NCI-H82 (cell line): ENCODE measurements at places on chromosomes 5 and 9.
A peak's percentile ranks its signal among the peaks of the same experiment; 100 is the strongest.

GRCh38 chr5:59049095-59049494 is 466.2 kb downstream of the RAB3C start:
- DNase-seq = no peak

- no peak for DNase-seq
Observed at GRCh38 chr5:40150896-40151295, 528.8 kb upstream of the PTGER4 start.

DNA sequence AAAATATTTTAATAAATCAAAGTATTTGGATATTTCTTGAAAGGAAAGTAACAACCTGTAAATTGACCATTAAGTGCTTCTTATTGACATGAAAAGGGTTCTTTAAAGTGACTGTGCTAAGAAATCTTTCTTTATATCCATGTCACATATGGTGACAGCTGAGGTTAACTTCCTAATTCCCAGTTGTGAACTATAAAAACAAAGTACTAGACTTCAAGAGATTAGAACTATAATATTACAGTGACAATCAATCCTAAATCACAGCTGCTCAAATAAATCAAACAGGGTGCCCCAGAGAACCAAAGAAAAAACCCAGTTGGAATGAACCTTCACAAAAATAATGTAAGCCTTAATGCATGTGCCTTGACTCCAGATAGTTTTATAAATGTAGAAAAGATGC is 332.6 kb upstream of the PDE4D start:
- peak; percentile 12 for DNase-seq

GRCh38 chr5:121968910-121969607 is 7.3 kb downstream of the SRFBP1 start:
- DNase-seq = peak; percentile 32

DNA sequence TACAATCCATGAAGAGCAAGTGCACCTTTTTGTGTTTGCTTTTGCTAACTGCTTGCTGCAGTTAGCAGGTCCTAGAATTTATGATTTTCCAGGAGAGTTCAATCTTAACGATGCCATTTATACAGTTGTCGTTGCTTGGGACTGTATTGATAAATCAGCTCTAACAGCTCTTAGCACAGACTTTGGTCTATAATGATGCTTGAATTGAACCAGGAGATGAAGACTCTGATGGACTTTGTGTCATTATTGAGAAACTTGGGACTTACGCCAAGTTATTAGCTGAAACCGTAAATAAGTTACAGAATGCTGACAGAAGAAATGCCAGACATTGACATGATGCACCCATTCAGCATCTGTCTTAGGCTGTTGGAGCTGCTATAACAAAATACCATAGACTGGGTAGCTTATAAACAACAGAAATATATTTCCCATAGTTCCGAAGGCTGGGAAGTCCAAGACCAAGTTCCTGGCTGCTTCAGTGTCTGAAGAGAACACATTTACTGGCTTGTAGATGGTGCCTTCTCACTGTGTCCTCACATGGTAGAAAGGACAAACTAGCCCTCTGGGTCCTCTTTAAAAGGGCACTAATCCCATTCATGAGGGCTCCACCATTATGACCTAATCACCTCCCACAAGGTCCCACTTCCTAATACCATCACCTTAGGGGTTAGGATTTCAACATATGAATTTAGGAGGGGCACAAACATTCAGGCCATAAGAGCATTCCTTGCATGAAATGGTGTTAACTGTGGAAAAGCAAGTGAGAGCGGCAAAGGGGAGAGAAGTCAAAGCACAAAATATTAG is 17.6 kb downstream of the GLRX start:
- DNase-seq = no peak

DNA sequence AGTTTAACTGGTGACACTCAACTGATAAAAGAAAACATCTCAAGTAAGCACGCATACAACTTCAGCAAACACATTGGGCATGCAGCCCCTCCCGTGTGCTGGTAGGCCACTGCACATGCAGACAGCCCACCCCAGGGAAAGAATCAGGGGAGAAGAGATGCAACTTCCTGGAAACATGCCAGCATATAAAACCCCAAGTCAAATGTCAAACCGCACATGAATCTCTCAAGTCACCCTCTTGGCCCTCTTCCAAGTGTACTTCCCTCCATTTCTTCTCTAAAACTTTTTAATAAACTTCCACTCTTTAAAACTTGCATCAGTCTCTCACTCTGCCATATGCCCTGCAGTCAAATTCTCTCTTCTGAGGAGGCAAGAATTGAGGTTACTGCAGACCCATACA is 732.7 kb downstream of the SEMA5A start:
- no peak for DNase-seq

GRCh38 chr9:112162621-112163413 is 12.3 kb downstream of the SUSD1 start:
- no peak for DNase-seq

DNA sequence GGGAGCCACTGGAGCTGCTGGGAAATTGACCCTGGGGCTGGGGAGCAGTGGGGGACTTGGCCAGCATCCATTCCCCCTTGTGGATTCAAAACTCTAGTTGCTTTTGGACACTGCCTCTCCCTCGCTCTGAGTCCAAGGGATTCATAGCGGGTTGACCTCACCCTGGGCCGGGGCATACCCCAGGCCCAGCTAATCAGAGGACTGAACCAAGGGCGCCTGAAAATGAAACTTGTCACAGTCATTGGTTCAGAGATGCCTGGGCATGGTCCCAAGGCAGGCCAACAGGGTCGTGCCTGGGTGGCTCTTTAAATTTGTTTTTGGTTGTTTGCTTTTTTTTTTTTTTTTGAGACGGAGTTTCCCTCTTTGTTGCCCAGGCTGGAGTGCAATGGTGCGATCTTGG is 22.6 kb downstream of the STK10 start:
- DNase-seq = no peak
